Activated T-cell treated with anti-CD3 and anti-CD28 coated beads, Interleukin-2, amount 50 U/mL, for 48 hours (primary cell): ENCODE measurements at places on chromosomes 7 and 10.

DNA sequence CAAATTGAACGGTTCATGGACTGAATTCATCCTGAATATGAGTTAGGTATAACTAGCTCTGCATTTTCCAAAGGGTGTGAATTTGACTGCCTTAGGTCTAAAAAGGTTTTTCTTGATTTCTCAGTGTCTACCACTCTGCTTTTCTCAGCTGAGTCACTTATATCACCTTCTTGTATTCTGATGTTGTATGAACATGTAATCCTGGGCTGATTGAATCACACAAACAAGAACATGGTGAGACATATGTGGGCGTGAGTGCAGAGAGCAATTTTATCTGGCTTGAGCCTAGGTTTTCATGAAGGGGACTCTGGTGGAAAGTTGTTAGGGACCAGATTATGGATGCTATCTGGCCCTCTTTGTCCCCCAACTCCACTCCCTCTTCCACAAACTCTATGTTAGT, 239.8 kb downstream of the SUGCT start:
- no peak for DNase-seq

GRCh38 chr7:31444196-31444595, 69.7 kb upstream of the ITPRID1 start:
- no peak for DNase-seq

DNA sequence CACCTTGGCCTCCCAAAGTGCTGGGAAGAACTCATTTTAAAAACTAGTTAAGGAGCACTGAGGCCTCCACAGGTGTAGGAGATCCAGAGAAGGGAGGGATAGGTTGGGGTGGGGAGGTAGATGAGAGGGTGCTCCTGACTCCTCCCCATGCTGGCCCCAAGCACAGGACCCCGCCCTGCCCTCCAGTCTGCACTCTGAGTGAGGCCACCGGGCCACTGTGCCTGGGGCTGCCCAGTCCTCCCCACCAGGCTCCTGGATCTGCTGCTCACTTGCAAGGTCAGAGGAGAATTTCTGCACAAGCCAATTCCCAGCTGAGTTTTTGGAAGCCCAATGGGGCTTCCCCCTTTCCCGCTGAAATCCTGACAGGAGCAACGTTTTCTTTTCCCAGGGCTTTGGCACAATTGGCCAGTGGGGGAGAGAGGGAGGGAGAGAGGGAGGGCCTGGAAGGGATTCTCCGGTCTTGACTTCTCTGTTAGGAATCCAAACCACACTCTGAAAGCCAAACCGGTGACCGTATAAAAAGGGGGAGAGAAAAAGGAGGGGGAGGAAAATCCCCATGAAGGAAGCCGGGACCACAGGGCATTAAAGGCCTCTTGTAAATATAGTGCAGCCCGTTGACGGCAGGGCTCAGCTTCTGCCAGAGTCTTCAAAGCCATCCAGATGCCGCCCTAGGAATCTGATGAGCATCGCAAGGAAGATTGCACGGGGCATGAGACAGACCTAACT, 116.2 kb downstream of the SH3PXD2A start:
- no peak for DNase-seq

DNA sequence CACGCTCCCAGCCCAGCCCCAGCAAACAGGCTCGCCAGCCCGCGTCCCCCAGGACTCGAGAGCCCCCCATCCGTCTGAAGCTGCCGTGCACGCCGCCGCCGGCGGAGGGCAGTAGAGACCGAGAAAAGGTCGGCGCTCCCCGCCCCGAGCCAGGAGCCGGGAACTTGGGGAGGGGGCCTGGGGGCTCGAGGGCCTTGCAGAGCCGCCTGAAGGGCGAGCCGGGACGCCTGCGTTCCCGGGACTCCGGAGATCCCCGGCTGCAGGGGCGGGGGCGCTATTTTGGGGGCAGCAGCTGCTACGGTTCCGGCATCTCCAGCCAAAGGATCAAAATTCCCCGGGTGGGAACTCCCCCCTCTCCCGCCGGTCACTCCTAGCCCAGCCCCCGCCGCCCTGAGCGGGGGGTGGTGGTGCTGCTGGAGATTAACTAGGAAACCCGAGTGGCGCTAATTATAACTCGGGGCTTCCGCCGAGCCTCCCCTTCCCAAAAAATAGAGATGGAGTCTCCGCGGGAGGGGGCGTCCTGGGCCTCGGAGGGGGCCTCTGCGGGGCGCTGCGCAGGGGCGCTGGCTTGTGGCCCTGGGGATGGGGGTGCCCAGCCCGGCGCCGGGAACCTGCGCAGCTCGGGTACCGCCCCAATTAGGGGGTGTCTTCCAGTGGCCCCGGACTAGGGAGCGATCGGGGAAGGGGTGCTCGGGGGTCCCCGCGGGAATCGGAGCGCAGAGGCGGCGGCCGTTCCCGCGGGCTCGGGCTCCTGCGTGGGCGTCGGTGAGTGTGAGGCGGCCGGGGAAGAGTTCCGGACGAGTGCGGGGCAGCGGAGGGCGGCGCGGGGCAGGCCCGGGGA, 608 bp downstream of the ACHE start:
- peak; percentile 80 for DNase-seq

GRCh38 chr7:2738766-2739549, 51.0 kb downstream of the AMZ1 start:
- peak; percentile 4 for DNase-seq

GRCh38 chr7:30815951-30816644, 44.9 kb downstream of the MINDY4 start:
- no peak for DNase-seq
